ENCODE measurements at places on chromosomes 12 and 14.

- DNase-seq = no peak
These were observed 74.9 kb downstream of the PCNX1 start for GRCh38 chr14:70982200-70982599.

- DNase-seq = no peak
These were observed 41.0 kb upstream of the PTGR2 start for GRCh38 chr14:73810478-73811163.

DNA sequence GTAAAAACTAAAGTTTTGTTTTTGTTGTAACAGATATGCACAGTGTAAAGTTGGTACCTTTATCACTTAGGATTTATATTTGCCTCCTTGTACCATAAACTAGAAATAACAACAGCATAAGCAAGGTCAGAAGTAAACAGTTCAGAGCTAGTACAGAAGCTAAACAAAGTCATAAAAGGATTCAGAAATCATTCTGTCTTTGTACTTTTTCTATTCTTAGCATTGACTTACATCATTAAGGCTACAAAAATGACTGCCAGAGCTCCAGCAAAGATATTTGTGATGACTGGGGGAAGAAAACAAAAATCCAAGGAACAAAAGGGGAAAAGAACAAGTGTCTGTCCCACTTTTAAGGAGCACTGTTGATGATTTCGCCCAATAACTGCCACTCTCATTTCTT is 347.2 kb downstream of the CCDC91 start:
- no peak for DNase-seq

DNA sequence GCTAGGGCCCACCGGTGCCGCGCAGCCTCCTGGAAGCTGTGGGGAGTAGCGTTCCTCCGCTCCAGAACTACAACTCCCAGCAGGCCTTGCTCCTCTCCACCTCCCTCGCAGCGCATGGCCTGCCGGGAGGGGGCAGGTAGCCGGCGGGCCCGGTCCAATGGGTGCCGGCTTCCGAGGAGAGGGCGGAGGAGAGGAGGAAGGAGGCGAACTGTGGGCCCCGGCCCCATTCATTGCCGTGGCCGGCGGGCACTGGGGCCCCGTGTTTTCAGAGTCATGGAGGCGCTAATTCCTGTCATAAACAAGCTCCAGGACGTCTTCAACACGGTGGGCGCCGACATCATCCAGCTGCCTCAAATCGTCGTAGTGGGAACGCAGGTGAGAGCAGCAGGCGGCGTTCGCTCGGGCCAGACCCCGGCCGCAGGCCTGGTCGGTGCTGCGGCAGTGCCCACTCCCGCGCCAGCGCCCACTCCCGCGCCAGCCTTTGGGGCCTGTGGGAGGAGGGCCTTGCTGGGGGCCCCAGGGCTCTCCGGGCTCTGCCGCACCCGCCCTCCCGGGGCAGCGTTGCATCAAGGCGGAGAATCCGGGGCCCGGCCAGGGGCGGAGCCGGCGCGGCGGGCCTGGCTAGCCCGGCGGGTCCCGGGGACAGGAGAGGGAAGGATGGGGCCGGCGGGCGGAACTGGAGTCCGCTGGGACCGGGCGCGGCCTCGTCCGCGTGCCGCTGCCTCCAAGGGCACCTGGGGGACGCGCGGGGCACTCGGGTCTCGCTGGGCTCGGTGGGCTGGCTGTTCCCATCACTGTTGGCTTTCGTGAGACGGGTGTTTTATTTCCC is at the start of gene DNM1L:
DNM1L (plus strand) TSS at position 211 of the 829 bp plus-strand sequence; CDS start at position 274, 63 bp downstream.
- DNase-seq = peak; percentile 87

- DNase-seq = no peak
These were observed 58.3 kb downstream of the GUCY2C start for GRCh38 chr12:14638066-14638465.

GRCh38 chr12:11777962-11778361 is 128.5 kb downstream of the ETV6 start:
- no peak for DNase-seq

GRCh38 chr12:29427964-29428363 is 47.0 kb upstream of the ERGIC2 start:
- no peak for DNase-seq

- DNase-seq = no peak
These were observed 105.9 kb upstream of the ETV6 start for GRCh38 chr12:11543457-11544158.

DNA sequence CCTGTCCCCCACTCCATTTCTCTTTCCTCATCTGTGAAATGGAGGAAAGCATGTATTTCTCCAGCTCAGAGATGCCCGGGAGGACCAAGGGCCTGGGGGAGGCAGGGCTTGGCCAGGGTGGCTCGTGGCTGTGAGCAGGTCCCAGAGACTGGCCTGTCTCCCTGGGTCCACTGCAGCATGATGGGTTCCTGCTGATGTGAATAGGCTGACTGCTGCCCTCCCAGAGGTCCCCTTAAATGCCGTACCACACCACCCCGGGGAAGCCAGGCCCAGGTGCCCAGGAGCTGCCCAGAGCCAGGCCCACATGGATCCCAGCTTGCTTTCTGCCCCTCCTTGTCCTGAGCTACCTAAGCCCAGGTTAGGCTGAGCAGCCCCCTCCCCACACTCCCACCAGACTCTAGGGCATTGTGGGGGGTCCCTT is 158.2 kb upstream of the C14orf180 start:
- no peak for DNase-seq

GRCh38 chr12:104577581-104577981 is 120.8 kb downstream of the CHST11 start:
- no peak for DNase-seq

DNA sequence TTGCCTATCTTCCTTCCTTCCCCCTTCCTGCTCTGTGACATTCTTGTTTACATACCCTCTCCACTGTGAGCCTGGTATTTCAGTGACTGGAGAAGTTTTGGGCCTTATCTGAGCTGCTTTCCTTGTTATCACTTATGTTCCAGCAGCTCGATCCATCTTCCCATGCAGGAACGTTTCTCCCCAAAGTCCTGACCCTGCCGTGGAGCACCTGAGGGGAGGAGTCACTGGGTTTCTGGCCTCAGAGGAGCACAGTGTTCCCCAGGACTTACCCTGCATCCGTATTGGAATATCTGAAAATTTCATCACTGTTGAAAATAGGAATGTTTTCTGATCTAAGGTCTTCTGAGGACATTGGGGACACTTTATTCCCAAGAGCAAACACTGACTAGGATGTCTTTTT is 141.8 kb downstream of the CACNA1C start:
- no peak for DNase-seq

- DNase-seq = no peak
These were observed 43.9 kb upstream of the GNPNAT1 start for GRCh38 chr14:52835122-52835903.

DNA sequence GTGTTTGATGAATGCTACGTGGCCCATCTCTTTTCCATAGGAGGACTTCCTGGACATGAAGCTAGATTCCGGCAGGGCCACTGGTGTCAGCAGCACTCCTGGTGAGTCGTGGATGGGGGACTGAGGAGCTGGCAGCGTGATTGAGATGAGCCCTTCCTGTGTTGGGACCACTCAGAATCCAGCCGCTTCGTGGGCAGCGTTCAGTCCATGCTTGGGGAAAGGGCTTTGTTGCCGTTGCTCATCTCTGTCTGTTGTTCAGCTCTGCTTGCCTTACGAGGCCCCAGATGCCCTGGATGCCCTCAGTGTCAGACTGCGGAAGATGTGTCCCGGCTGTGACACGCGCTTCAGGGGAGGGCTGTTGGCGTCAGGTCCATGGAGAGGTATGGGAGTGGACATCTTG is 127.1 kb upstream of the RTL1 start:
- no peak for DNase-seq

DNA sequence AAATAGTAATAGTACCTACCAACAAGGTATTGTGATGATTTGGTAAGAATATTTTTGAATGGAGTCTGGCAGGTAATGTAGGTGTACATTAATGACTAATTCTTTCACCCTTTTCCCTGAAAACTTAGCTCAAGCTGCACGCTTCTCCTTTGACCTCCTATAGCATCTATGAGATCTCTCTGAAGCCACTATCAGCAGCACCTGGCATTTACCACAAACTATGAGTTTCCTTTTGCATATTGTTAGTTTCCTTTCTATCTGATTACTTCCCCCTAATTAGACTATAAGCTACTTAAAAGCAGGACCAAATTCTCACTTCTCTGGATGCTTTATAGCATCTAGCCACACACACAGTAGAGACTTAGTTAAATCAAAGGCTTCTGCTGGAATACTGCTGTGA is 48.1 kb downstream of the SLC8A3 start:
- DNase-seq = no peak

DNA sequence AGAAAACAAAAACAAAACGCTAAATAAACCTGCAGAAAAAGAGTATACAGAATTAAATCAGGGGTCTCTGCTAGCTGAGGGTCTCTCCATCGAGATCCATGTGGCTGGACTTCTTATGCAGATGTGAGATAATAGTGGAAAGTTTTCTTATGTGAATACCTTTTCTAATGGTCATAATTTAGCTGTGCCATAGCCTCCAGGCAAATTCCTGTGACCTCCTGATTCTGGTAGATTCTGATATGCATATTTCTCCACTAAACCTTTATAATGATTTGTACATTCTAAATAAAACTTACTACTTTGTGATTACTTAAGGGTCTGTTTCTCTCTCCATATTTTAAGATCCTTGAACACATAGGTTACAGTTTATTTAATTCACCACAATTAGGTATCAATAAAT is 1002.6 kb downstream of the GALC start:
- no peak for DNase-seq

- no peak for DNase-seq
These were observed 22.3 kb upstream of the DIO2 start for GRCh38 chr14:80233470-80234089.

- DNase-seq = no peak
These were observed 34.8 kb upstream of the CD9 start for GRCh38 chr12:6165395-6165794.

- no peak for DNase-seq
These were observed 3.5 kb downstream of the LPAR5 start for GRCh38 chr12:6632026-6632983.

GRCh38 chr12:56163533-56164344 is 5.6 kb downstream of the MYL6 start:
- no peak for DNase-seq

DNA sequence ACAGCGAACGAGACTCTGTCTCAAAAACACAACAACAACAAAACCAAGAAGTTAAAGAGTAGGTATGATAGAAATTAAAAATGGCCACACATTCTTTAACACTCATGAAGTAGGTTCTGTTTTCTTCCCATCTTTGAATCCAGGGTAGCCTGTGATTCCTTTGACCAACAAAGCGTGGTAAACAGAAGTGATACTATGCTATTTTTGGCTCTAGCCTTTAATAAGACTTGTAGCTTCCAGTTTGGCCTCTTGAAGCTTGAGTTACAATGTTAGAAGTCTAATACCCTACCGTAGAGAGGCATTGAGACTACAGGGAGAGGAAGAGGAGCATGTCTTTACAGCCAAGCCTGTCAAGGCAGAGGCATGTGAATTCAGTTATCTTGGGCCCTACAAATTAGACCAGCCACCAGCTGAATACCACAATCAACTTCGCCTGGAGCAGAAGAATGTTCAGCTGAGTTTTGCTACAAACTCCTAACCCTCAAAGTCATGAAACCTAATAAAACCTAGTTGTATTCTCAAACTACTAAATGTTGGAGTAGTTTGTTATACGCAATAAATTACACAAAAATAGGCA is 4.9 kb upstream of the NEMF start:
- no peak for DNase-seq

Measured in stimulated activated CD4-positive, alpha-beta T cell treated with anti-CD3 and anti-CD28 coated beads, Interleukin-1b, Interleukin-23, amount 100 ng/mL, for 24 hours (primary cell).